ENCODE measurements at places on chromosomes 7 and 10. TPM values are rescaled to one million over a fixed set of nuclear protein-coding genes. Genes with fewer than 3 reads are reported as not detected.

DNA sequence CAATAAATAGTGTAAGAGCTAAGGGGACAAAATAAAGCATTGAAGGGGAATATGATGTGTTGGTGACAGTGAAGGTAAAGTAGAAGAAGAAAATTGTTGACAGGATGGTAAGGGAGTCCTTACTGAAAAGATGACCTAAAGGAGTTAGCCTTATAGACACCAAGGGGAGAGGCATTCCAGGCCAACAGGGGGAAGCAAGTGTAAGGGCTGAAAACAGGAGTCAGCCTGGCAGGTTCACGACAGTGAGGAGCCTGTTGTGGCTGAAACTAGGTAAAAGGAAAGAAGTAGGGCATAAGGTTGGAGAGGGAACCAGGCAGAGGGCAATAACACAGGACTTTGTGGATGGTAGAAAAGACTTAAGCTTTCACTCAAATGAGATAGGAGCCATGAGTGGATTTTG is 34.0 kb downstream of the PNLIPRP3 start:
- no peak for DNase-seq

- DNase-seq: no peak
Observed at GRCh38 chr7:154504918-154505317, 452.7 kb downstream of the DPP6 start.

CNPY1 gene
- not detected for total RNA-seq

SRRM3 gene
- total RNA-seq: not detected

- DNase-seq: no peak
Observed at GRCh38 chr10:11106621-11107374, 89.1 kb downstream of the CELF2 start.

- no peak for DNase-seq
Observed at GRCh38 chr10:129320340-129320739, 146.7 kb upstream of the MGMT start.
